ENCODE measurements at places on chromosomes 16 and 17.

DNA sequence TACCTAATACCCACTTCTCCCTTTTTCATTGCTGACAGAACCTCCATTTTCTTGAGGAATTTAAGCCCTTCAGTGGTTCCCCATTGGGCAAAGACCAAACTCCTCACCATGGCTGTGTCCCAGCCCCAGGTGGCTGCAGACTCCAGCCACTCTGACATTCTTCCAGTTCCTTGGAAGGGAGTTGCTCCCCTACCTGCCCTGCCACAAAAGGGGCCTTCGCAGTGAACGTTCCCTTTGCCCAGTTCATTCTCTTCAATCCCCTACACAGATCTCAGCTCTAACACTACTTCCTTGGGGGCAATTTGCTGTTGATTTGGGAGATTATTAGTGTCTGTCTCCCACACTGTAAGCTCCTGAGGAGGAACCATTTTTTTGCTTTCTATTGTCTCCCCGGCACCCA lies 3.2 kb upstream of the AKTIP start:
- no peak for DNase-seq

GRCh38 chr16:17365591-17366298 lies 105.0 kb downstream of the XYLT1 start:
- DNase-seq: no peak

- DNase-seq: no peak
These were observed 10.9 kb upstream of the LYRM9 start for GRCh38 chr17:27904114-27904513.

- no peak for DNase-seq
These were observed 25.4 kb upstream of the KRT20 start for GRCh38 chr17:40910441-40910841.

DNA sequence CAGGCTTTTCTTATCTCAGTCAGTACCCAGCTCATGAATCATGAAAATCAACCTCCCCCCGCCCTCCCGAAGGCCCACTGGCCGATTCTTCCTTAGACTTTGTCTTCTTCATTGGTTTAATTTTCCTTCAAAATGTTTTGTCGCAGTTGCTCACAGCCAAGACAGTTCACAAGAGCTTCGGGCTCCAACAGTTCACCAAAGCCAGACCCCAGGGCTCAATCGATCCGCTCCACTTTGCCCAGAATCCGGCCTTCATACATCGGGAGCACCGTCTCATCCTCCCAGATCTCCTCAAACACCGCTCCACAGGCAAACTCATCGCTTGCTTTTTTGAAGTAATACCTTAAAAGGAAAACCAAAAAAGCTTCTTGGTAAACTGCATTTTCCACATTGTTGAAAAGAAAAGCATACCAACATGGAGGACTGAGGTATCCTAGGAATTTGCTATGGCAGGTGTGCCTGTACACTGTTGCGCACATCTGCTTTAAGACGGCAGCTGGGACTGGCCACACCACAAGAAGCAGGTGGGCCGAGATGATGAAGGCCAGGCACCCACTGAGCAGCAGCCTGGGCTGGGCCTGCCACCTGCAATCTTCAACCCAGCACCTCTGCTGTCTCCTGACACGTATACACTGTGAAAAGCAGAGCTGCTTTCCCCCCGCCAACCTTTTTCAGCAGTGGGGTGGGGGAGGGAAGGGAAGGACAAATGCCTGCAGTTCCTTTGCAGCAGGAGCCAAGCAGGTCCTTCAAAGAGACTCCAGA lies 31.5 kb downstream of the AXIN2 start:
- DNase-seq: no peak

DNA sequence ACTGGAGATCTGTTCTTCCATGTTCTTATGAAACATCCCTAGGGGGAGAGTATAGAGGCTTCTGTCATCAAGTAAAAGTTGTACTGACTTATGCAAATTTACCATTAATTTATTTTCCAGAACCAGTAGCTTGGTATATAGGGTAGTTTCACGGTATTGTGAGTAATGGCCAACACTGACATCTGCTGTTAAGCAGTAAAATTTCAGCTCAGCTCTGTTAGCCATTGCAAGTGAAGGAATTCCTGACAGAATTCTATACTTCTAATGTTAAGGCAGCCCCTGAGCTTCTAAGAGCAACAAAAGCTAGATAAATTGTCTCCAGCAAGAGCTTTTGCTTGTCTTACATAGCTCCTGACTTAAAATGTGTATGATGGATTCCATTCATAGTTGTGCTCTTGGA lies 613.5 kb upstream of the C16orf82 start:
- no peak for DNase-seq

DNA sequence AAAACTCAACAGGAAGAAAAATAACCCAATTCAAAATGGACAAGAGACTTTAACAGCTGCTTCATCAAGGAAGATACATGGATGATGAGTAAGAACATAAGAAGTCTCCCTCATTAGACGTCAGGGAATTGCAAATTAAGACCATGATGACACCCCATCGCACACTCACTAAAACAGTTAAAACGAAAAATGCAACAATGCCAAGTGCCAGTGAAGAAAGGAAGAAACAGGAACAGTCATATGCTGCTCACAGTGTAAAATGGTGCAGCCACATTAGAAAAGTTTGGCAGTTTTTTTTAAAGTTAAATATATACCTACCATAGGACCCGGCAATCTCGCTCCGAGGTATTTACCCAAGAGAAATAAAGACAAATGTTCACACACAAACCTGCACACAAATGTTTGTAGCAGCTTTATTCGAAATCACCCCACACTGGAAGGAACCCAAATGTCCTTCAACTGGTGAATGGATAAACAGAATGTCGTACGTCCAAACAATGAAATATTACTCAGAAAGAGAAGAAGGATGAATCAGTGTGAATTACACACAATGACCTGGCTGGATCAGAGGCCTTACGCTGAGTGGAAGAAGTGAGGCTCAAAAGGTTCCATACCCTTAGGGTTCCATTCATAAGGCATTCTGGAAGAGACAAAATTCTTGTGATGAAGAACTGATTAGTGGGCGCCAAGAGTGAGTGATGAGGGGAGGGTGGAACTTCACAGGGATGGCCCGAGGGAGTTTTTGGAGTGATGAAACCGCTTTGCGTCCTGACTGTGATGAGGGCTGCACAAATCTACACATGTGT lies 110.3 kb downstream of the C16orf95 start:
- DNase-seq: no peak

- DNase-seq: no peak
These were observed 279.5 kb upstream of the ASIC2 start for GRCh38 chr17:33572615-33573014.

DNA sequence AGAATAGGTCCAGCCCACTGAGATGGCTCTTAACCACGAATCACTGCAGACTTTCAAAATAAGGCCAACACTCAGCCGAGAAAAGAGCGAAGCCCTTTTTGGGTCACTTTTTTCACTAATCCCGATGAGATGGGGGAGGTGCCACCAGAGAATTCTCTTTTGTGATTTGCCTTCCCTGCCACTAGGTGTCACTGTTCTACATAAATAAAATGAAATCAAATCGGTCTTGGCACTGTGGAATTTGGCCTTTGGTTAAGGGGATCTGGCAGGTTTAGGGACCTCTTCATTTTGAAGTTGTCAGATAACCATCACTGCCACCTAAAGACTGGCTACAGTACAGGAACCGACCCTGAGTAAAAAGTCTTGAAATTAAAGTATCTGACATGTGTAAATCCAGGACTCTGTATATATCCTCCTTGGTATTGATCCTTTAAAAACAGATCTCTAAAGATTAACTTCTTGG lies 147.0 kb downstream of the HS3ST4 start:
- peak; percentile 8 for DNase-seq

- DNase-seq: no peak
These were observed 374.6 kb upstream of the ASIC2 start for GRCh38 chr17:33667671-33668070.

- peak; percentile 11 for DNase-seq
These were observed 850 bp downstream of the PPM1E start for GRCh38 chr17:58756246-58757161.

DNA sequence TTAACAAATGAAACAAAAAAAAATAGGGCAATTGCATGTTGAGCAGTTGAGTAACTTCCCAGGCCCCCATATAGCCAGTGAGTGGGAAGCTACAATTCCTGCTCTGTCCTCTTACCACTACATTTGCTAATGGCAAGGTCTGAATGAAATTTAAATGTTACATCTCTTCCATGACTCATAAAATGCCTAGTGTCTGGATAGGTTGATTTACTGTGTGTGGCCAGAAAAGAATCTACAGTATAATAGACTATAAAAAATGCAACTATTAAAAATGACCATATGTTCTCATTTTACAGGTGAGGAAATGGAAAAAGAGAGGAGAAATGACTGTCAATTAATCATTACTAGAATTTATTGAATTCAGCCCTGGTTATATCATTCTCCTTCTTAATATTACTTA lies 1199.3 kb downstream of the CDH11 start:
- no peak for DNase-seq

DNA sequence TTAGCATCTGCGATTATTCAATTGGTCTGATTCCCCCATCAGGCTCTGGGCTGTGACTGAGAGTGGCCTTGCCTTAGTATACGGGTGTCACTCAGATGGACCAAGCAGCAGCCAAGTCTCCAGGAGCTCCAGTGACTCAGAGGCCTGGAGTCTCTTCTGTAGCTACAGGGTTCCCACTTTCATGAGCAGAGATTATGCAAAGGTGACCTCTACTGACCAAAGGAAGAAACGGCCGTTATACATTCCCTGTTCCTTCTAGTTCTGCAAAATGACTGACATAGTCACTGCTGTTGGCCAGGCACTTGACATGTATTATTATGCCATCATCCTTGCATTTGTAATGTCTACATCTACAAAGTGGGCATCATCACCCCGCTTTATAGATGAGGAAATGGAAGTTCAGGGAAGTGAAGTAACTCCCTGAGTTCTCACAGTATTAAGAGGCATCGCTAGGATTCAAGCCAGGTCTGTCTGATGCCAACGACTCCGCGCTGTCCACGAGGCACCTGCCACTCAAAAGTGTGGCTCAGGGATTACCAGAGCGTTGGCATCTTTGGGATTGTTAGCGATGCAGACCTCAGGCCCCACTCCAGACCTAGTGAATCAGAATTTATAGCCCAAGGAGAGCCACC lies 23.3 kb downstream of the SLC38A7 start:
- no peak for DNase-seq

DNA sequence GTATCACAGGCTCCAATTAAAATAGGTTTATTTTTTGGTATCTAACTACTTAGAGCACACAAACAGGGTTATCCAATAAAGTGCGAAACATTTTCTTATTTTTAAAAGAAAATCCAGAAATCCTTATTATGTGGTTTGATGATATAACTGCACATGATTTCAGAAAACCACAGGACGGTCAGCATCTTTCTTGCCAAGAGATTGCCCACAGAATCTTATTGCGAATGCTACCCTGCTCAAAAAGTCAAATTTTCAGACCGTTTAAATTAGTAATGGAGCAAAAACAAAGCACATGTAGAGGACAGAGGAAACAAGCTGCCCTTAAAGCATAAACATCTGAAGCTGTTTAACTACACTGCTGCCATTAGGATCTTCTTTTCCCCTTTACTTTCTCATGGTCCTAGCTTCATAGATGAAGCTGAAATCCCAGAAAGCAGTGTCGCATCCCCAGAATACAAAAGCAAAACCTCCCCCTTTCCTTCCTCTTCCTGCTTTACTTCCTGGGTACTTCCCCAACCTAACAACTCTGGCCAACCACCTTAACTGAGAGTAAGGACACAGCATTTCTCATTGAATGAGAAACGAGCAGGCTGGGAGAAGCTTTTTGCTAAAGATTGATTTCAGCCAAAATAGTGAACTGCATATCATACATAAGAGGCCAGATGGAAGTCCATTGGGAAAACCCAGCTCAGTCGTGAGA lies 43.7 kb downstream of the CMTM4 start:
- DNase-seq: no peak

DNA sequence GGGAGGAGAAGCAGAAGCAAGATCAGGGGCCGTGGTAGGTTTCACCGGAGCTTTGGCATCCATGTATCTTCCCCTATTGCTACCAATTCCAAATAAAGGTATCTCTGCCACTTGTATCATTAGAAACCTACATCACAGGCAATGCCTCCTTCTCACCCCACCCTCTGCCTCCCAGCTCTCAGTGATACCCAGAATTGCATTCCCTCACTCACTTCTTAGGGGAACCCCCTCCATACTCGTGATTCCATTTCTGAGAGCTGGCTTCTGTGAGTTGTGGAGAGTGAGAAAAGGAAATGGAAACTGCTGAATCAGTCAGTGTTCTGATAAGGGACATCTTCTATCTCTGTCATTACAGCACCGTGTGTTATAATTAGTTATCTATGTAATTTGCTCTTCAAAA lies 2.3 kb upstream of the CCL3 start:
- no peak for DNase-seq

DNA sequence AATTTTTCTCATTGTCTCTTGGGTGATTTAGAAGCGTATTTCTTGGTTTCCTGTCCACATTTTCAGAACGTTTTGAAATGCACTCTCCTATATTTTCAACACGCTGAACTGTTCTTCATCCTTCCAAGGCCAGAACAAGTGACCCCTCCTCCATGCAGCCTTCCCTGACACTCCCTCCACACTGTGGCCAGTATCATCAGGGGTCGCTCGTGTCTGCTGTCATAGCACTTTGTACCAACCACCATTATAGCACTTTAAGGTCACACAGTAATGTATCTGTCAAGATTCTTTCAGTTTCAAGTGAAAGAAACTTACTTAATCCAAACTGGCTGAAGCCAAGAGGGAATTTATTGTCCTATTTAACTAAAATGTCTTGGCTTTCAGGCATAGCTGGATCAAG lies 17.5 kb upstream of the IL21R start:
- DNase-seq: no peak

DNA sequence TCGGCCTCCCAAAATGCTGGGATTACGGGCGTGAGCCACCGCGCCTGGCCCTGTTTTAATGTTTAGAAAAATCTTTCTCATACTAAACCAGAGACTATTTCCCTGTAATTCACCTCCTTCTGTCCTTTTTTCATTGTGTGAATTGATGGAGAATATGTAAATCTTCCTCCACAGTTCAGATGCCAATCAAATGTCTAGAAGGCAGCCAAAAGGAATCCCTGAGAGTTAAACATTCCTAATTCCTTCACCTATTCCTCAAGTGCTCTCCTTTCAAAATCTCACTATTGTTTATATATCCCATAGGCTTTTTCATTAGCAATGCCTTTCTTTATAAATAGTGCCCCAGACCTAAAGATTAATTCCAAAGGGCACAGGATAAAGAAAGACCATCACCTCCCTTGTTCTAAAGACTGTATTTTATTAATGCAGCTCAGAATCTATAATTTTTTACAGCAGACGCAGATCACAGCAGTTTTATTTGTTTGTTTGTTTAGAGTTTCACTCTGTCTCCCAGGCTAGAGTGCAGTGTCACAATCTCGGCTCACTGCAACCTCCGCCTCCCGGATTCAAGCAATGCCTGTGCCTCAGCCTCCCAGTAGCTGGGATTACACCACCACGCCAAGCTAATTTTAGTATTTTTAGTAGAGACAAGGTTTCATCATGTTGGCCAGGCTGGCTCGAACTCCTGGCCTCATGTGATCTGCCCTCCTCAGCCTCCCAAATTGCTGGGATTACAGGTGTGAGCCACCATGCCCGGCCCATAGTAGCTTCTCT lies 30.5 kb downstream of the COPZ2 start:
- no peak for DNase-seq

- DNase-seq: no peak
These were observed 58.1 kb downstream of the CYB5B start for GRCh38 chr16:69482410-69482991.

- no peak for DNase-seq
These were observed 39.3 kb downstream of the DHRS7B start for GRCh38 chr17:21165922-21166594.

GRCh38 chr17:73750975-73751374 lies 106.7 kb upstream of the SDK2 start:
- DNase-seq: no peak
